ENCODE measurements at places on chromosomes 1 and 21.
A peak's percentile ranks its signal among the peaks of the same experiment; 100 is the strongest.

DNA sequence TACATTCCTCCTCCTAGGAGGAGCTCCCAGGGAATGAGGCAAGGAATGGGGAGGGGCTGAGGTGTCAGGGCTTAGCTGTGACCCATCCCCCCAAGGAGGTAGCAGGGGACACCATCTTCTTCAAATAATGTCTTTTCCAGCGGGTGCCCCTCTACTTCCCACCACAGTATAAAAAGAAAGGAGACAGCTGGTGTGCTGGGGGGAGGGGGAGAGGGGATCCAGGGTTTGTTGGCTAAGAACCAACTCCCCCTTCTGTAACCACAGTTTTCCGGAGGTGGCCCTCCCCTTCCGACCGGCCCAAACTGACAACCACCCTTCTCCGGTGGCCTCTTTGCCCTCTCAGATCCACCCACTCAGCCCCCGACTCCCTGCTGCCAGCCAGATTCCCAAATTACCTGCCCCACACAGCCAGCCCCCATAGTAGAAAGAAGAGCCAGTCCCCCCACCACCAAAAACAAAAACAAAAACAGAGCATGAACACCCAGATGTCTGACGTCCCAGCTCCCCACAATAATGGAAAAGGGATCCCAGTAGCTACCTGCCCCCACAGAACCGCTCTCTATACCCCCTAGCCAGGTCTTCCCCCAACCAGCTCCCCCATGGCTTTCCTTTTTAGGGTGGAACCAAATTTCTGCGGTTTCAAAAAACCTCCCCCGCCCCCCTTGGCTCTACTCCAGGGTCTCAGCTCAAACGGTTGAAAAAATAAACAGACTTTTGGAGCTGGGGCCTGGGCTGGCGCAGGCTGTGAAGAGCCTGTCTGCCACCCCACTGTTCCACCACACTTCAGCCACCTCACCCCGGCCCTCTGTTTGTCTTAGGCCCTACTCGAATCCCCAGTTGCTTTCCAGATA, 2.1 kb downstream of the ARHGEF2 start:
- peak; percentile 86 for DNase-seq

- DNase-seq = no peak
These were observed 1.3 kb downstream of the NEK7 start for GRCh38 chr1:198157847-198158725.

DNA sequence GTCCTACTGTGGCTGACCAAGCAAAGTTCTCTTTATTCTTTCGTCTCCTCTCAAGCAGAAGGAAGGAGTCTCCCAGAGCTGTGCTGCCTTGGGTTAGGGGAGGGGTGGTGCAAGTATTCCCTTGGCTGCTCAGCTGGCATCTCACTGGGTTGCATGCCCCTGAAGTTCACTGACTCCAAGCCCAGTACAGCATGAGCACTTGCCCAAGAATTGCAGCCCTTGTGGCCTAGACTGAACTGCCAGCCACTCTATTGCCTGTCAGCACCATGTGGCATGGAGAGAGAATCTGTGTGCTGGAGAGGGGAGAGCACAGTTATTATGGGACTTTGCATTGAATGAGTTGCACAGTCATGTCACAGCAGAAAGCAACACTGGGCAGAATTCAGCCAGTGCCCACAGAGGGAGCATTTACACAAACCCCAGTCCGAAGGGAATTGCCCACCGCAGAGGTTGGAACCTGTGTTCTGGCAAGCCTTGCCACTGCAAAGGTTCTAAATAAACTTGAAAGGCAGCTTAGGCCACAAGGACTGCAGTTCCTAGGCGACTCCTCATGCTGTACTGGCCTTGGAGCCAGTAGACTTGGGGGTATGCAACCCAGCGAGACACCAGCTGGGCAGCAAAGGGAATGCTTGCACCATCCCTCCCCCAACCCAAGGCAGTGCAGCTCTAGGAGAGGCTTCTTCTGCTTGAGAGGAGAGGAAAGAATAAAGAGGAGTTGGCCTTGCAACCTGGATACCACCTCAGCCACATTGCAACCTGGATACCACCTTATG, 28.8 kb downstream of the DR1 start:
- DNase-seq = no peak

DNA sequence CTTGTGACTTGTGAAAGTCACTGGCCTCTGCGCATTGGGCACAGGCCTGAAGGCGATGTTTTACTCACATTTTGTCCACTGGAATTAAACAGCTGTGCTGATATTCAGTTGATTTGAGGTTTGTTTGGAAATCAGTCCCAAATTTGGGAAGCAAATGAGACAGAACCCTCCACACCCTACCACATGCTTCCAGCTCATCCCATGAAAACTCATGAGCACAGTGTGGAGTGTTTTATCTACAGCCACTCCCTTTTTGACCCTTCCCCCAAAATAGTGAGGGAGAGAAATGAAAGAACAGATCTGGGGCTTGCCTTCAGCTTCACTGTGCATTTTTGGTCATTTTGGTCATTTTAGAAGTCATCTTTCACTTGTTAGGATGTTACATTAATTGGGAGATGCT, 101.3 kb downstream of the CAMTA1 start:
- no peak for DNase-seq

DNA sequence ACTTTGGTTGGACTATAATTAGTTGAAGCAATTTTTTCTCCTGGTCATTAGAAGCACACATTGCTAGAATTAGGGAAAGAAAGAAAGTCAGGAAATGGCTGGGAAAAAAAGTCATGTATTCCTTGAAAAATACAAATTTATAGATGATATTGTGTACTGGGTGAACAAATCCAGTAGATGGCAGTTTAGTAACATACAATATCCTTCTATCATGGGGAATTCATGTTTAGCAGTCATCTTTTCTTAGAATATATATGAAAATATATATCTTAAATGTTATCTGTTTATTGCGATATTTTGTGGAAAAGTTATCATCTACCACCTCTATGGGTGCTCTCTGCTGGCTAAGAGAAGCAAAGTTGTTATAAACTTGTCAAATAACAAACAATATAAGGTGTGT, 13.1 kb upstream of the ZRANB2 start:
- no peak for DNase-seq

GRCh38 chr1:115982400-115982799, 6.1 kb downstream of the SLC22A15 start:
- no peak for DNase-seq
